A549 treated with Mapracorat at 1 μM for 4 hours (cell line): ENCODE measurements at places on chromosomes 16 and 17. TPM values are rescaled to one million over a fixed set of nuclear protein-coding genes. Genes with fewer than 3 reads are reported as not detected.

The ZNF205 gene
- 11.6 to 15.7 TPM (median 14.4 TPM) in 5 replicates for total RNA-seq

The ZNF500 gene
- total RNA-seq: 6.4 to 9.1 TPM (median 8.4 TPM) in 5 replicates

The MYH11 gene
- 0.02 to 0.21 TPM (median 0.12 TPM) in 5 replicates for total RNA-seq

The MRPS23 gene
- total RNA-seq: 163 to 240 TPM (median 179 TPM) in 5 replicates

The CRISPLD2 gene
- 2.8 to 3.5 TPM (median 3.0 TPM) in 5 replicates for total RNA-seq

The PDF gene
- 20.4 to 40.7 TPM (median 39.0 TPM) in 5 replicates for total RNA-seq

The PDILT gene
- not detected in 5 replicates for total RNA-seq

The TAT gene
- total RNA-seq: 0.04 to 0.05 TPM in 2 of 5 replicates, not detected in the others

The ACE gene
- total RNA-seq: 1.4 to 2.5 TPM (median 1.4 TPM) in 5 replicates

The TBC1D3G gene
- 0.12 TPM in 1 of 5 replicates, not detected in the others for total RNA-seq

The HOXB4 gene
- total RNA-seq: 0.06 to 0.21 TPM (median 0.14 TPM) in 5 replicates

The GGNBP2 gene
- 59.6 to 69.1 TPM (median 66.3 TPM) in 5 replicates for total RNA-seq

The TNS4 gene
- 196 to 254 TPM (median 237 TPM) in 5 replicates for total RNA-seq

The KCNH6 gene
- not detected in 5 replicates for total RNA-seq

The CA4 gene
- total RNA-seq: 0.12 to 0.24 TPM (median 0.23 TPM) in 3 of 5 replicates, not detected in the others

The SEPTIN12 gene
- total RNA-seq: not detected in 5 replicates

The SLC6A2 gene
- 0.07 to 0.09 TPM in 2 of 5 replicates, not detected in the others for total RNA-seq

The LAT gene
- 2.5 to 5.8 TPM (median 3.9 TPM) in 5 replicates for total RNA-seq

The DNAH9 gene
- 0.01 TPM in 1 of 5 replicates, not detected in the others for total RNA-seq

The C17orf67 gene
- total RNA-seq: 1.2 to 2.3 TPM (median 2.0 TPM) in 5 replicates

The CRYBA1 gene
- total RNA-seq: 0.27 TPM in 1 of 5 replicates, not detected in the others

The HAS3 gene
- total RNA-seq: 38.4 to 52.3 TPM (median 45.9 TPM) in 5 replicates

The FBXO39 gene
- not detected in 5 replicates for total RNA-seq

The MARCHF10 gene
- 0.82 to 2.2 TPM (median 1.7 TPM) in 5 replicates for total RNA-seq

The HOXB6 gene
- 2.9 to 5.9 TPM (median 5.1 TPM) in 5 replicates for total RNA-seq

The VMO1 gene
- 0.68 to 1.6 TPM (median 0.81 TPM) in 5 replicates for total RNA-seq

The RFNG gene
- total RNA-seq: 16.0 to 26.0 TPM (median 24.2 TPM) in 5 replicates

The TPSG1 gene
- not detected in 5 replicates for total RNA-seq

The HIGD1B gene
- not detected in 5 replicates for total RNA-seq

The CDH8 gene
- 0.13 to 0.70 TPM (median 0.45 TPM) in 5 replicates for total RNA-seq

The CTRB1 gene
- total RNA-seq: not detected in 5 replicates

The SLC12A3 gene
- total RNA-seq: not detected in 5 replicates

The WWP2 gene
- 21.0 to 23.9 TPM (median 23.1 TPM) in 5 replicates for total RNA-seq

The HYDIN gene
- 0.18 to 0.65 TPM (median 0.39 TPM) in 5 replicates for total RNA-seq

The KCNJ2 gene
- 0.05 to 0.16 TPM (median 0.07 TPM) in 4 of 5 replicates, not detected in the other for total RNA-seq

The HSD11B2 gene
- 1.6 to 2.4 TPM (median 2.1 TPM) in 5 replicates for total RNA-seq

The TMEM114 gene
- total RNA-seq: not detected in 5 replicates

The SPNS2 gene
- total RNA-seq: 7.6 to 15.2 TPM (median 10.6 TPM) in 5 replicates

The KRTAP4-6 gene
- total RNA-seq: not detected in 5 replicates

The ENPP7 gene
- not detected in 5 replicates for total RNA-seq

The TBC1D16 gene
- total RNA-seq: 7.7 to 11.8 TPM (median 11.8 TPM) in 5 replicates

The RNU2-1 gene
- not detected in 5 replicates for total RNA-seq

The EVI2B gene
- 0.07 to 0.08 TPM in 2 of 5 replicates, not detected in the others for total RNA-seq

The KCNJ18 gene
- total RNA-seq: 0.06 to 0.10 TPM in 2 of 5 replicates, not detected in the others

The KRT23 gene
- 0.08 to 0.15 TPM (median 0.08 TPM) in 3 of 5 replicates, not detected in the others for total RNA-seq

The RNF135 gene
- 22.5 to 25.6 TPM (median 23.4 TPM) in 5 replicates for total RNA-seq

The TBC1D26 gene
- not detected in 5 replicates for total RNA-seq

The PTRH2 gene
- 96.6 to 128 TPM (median 104 TPM) in 5 replicates for total RNA-seq

The SF3B3 gene
- 141 to 196 TPM (median 187 TPM) in 5 replicates for total RNA-seq
